ENCODE measurements at places on chromosomes 5 and 9.

DNA sequence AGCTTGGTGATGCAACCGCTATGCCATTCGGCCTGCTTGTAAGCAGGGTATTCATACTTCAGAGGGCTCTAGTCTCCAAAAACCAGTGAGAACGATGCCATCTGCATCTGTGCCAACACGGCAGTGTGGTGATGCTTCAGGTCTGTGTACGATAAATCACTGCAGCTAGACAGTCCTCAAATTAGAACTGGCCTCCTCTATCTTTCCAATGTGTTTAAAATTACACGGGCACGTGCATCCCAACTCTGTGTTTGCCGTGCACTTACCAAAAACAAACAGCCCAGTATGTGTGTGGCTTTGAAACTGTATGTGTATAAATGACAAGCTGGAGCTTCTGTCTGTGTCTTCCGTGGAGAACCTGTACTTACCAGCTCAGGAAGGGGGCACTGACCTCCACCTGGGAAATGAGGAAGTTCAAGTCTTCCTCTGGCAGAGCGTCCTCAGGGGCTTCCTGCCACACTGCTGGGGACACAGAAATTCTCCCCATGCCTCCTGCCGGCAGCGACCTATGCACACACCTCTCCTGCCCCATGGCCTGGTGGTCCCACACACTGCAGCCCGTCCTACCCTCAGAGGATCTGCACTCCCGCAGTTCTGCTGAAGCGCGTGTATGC lies 12.3 kb downstream of the MED10 start:
- no peak for DNase-seq

DNA sequence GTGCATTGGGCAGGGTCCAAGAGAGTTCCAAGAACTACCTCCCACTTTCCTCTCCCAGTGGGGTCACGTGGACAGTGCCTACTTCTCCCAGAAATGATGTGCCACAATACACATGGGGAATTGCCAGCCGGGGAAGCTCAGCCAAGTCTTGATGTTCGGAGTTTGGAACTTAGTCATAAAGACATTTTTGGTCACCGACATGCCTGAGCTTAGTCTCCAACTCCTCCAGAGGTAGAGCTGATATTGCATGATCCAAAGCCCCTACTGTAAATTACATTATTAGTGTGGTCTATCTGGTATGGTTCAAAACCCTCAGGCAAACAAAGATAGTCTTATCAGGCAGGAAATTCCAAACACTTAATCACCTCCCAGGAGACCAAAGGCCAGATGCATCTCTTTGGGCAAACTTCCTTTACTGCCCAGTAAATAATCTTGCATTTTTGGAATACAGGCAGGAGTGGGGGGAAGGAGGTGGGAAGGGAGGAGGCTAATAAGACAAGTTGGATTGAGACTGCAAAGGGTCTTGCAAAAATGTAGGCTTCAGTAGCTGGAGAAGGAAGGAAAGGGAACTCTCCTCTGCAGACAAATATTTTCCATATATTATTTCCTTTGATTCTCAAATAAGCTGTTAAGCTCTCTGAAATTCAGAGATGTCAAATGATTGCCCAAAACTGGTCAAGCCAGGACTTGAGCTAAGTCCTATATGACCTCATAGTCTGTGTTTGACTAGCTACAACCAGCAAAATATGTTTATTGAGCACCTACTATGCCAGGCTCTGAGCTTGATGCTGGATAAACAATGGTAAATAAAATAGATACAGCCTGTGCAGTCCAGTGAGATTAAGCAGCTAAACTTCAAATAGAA lies 99.4 kb downstream of the DRD1 start:
- no peak for DNase-seq

GRCh38 chr5:64653766-64654560 lies 36.3 kb upstream of the SHISAL2B start:
- DNase-seq: no peak

DNA sequence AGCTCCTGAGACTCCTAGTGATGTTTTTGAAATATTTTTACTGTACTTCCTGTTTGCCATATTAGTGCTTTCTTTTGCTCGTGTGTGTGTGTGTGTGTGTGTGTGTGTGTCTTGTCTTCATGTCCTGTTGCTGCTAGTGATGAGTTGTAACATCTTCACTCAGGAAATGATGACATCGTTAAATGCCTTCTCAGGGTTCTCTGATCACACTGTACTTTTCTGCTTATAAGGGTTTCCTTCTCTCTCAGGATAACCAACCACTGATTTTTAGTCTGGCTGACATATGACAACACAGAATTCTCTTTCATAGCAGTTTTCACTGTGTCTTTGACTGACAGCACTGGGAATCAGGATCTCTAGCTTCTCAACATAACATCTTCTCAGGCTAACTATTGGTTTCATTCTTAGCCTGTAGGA lies 16.1 kb downstream of the SV2C start:
- DNase-seq: peak; percentile 29

- DNase-seq: no peak
These were observed 102.2 kb upstream of the CLINT1 start for GRCh38 chr5:157961176-157961575.

DNA sequence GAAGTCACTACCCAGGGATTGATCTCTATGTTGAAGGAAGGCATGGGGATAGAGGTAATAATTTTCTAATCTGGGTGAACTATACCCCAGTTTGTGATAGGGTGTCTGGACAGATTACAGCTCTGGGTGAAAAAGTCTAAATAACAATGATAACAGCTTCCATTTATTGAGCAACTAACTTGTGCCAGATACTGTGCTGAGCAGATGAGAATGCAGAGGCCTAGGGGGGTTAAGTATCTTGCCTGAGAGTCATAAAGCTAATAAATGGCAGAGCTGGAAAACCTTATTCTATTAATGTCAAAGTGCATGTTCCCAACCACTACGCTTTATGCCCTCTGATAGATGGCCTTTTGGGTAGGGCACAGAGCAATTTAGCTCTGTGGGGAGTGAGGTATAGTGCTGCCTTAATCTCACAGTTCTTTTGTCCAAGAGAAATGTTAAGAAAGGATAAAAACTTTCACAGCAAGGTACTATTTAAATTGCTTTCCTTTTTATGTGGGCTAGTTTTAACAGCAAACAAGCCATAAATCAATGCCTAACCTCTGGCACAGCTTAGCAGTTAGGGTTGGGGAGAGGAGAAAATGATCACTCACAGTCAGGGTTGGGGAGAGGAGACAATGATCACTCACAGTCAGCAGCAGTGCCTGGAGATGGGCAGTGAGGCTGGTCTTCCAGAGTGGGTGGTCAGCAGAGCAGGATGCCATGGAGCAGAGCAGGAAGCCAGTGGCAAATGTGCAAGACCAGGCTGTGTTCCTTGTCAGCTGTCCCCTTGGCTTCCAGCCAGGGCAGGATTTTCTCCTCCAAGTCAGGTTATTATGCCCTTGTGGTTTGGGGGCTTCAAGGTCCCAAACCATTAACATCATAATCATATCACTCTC lies 187.0 kb downstream of the CARTPT start:
- DNase-seq: no peak

- DNase-seq: no peak
These were observed 22.6 kb upstream of the NMUR2 start for GRCh38 chr5:152427721-152428120.

GRCh38 chr9:129182122-129182521 lies 4.1 kb upstream of the IER5L start:
- no peak for DNase-seq

DNA sequence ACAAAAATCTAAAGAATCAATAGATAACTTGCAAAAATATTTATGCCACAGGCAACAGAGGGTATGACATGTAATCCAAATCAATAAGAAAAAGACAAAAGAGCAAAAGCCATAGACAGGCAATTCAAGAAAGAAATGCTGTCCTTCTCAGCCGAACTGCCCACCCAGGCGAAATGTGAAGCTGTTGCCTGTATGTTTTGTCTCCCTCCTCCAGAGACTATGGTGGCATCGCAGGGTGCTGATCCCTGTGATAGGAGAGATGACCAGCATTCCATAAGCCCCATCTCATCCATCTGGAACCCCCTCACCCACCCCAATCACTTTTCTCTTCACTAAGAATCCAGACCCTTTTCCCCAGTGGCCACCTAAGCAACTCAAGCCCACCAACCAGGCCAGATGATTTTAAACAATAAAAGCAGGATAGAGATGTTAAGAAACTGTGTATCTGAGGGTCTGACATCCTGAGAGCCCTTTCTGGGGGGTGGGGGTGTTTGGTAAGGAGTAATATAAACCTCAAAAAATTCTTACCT lies 5.3 kb upstream of the ACSL6 start:
- no peak for DNase-seq

DNA sequence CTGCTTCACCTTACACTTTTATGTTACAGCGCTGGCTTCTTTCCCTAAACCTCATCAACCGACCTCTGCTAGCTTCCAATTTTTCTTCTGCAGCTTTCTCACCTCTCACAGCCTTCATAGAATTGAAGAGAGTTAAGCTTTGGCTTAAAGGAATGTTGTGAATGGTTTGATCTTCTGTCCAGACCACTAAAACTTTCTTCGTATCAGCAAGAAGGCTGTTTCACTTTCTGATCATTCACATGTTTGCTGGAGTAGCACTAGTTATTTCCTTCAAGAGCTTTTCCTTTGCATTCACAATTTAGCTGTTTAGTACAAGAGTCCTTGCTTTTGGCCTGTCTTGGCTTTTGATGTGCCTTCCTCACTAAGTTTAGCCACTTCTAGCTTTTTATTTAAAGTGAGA lies 49.5 kb downstream of the NR3C1 start:
- DNase-seq: no peak

- DNase-seq: no peak
These were observed 10.9 kb upstream of the CARNMT1 start for GRCh38 chr9:75039009-75039408.

- no peak for DNase-seq
These were observed 76.1 kb downstream of the KIF4B start for GRCh38 chr5:155089643-155090042.

DNA sequence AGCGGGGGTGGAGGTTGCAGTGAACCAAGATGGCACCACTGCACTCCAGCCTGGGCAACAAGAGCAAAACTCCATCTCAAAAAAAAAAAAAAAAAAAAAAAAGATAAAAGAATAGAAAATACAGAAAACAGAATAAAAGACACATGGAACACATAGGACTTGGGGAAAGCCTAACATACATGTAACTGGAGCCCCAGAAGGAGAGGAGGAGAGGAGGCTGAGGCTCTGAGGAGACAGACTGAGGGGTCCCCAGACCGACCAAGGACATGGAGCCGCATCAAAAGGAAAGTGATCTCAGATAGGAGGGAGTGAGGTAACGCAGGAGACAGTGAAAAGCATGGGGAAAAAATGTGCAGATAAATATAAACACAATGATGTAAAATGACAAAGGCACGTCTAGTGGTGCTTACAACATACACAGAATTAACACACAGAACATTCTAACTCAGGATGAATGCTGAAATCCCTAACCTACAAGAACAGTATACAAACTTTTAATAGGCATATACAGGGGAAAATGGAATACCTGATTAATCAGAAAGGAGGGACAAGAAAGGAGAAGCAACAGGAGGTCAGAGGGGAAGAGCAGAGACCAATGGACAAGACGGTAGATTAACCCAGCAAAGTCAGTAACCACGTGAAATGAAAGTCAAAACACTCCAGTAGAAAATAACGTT lies 65.2 kb upstream of the UBAC1 start:
- no peak for DNase-seq
